ENCODE measurements at places on chromosomes 2 and 18. TPM values are rescaled to one million over a fixed set of nuclear protein-coding genes. Genes with fewer than 3 reads are reported as not detected.

GRCh38 chr2:225293638-225294037 lies 105.9 kb upstream of the NYAP2 start:
- no peaks in the 10 kb centered on the region for H3K4me1 ChIP-seq
- peaks cover 3% of the 10 kb centered on the region for H3K27me3 ChIP-seq
- no peak overlapping the region for H3K27ac ChIP-seq
- no peak for DNase-seq
- H3K36me3 ChIP-seq: no peaks in the 10 kb centered on the region
- H3K4me3 ChIP-seq: no peak overlapping the region

DNA sequence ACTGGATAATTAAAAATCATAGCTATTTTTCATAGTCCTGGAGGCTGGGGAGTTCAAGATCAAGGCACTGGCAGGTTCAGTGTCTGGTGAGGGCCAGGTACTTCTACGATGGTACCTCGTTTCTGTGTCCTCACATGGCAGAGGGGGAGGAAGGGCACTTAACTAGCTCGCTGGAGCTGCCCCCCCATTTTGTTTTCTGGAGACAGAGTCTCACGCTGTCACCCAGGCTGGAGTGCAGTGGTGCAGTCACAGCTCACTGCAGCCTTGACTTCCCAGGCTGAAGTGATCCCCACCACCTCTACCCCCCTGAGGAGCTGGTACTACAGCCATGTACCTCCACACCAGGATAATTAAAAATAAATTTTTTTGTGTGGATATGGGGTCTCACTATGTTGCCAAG lies 40.3 kb downstream of the ASB1 start:
- no peaks in the 10 kb centered on the region for H3K36me3 ChIP-seq
- peaks cover 13% of the 10 kb centered on the region for H3K27me3 ChIP-seq
- H3K4me3 ChIP-seq: no peak overlapping the region

Gene CAVIN2
- total RNA-seq: not detected

DNA sequence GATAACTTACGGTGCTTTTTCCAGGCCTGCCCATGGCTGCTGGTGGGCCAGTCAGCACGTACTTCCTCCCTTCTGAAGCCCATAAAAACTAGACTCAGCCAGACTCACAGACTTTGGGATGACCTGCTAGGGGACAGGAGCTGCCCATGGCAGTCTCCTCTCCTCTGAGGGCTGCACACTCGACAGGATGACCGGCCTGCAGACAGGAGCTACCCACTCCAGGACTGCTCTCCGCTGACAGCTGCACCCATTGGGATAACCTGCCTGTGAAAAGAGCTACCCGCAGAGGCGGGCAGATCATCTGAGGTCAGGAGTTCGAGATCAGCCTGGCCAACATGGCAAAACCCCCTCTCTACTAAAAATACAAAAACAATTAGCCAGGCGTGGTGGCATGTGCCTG lies 75.4 kb downstream of the EPB41L3 start:
- peaks cover 10% of the 10 kb centered on the region for H3K4me1 ChIP-seq
- H3K27me3 ChIP-seq: peaks cover 3% of the 10 kb centered on the region
- no peak for DNase-seq
- no peak overlapping the region for H3K4me3 ChIP-seq
- no peak overlapping the region for H3K27ac ChIP-seq
- H3K36me3 ChIP-seq: no peaks in the 10 kb centered on the region

- H3K4me1 ChIP-seq: peaks cover 40% of the 10 kb centered on the region
- H3K27me3 ChIP-seq: no peaks in the 10 kb centered on the region
- H3K4me3 ChIP-seq: no peak overlapping the region
These were observed 122.2 kb downstream of the TANC1 start for GRCh38 chr2:159090514-159091201.

DNA sequence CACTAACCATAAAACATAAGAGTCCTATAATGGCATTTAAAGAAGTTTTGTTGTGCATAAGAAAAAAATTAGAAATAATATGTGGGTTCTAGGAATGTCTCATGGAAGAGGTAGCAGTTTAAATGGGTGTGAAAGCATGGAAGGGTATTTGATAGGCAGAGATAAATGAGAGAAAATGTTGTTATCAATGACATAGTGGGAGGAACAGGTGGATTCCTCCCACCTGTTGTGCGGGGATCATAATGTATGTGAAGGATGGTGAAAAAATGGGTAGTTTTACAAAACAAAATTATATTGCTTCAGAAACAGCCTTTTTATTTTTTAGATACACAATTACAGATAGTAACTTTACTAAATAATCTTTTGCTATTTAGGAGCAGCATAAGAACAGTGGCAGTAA lies 41.7 kb downstream of the RIT2 start:
- no peaks in the 10 kb centered on the region for H3K27me3 ChIP-seq
- H3K36me3 ChIP-seq: no peaks in the 10 kb centered on the region
- no peak for DNase-seq
- H3K4me3 ChIP-seq: no peak overlapping the region

Gene BOLL
- 0.51 TPM for total RNA-seq

- peaks cover 3% of the 10 kb centered on the region for H3K27me3 ChIP-seq
- H3K27ac ChIP-seq: no peak overlapping the region
- H3K36me3 ChIP-seq: no peaks in the 10 kb centered on the region
- H3K4me3 ChIP-seq: no peak overlapping the region
These were observed 44.5 kb downstream of the COL3A1 start for GRCh38 chr2:189018631-189019030.

Gene LYPD6B
- not detected for total RNA-seq

Gene SCYGR8
- not detected for total RNA-seq

DNA sequence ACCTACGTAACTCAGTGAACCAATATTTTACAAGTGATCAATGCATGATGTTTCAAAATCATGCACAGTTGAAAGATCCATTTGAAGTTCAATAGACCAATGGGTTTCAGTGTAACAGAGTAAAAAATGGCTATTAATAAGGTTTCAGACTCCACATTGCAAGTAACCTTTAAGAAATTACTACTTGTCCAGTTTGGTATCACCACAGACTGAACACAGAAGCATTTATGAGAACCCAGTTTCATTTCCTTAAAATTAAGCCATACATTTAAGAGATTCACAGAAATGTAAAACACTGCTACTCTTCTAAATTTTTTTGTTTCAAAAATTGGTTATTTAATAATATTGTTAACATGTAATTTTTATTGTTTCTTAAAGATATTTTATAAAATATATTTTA lies 98.9 kb upstream of the CHRNA1 start:
- H3K27ac ChIP-seq: no peak overlapping the region
- no peaks in the 10 kb centered on the region for H3K4me1 ChIP-seq
- H3K36me3 ChIP-seq: no peaks in the 10 kb centered on the region
- no peak for DNase-seq

- H3K4me1 ChIP-seq: peaks cover 40% of the 10 kb centered on the region
- no peak overlapping the region for H3K27ac ChIP-seq
- peaks cover 7% of the 10 kb centered on the region for H3K36me3 ChIP-seq
- DNase-seq: no peak
These were observed 49.3 kb upstream of the STK17B start for GRCh38 chr2:196220671-196221070.

DNA sequence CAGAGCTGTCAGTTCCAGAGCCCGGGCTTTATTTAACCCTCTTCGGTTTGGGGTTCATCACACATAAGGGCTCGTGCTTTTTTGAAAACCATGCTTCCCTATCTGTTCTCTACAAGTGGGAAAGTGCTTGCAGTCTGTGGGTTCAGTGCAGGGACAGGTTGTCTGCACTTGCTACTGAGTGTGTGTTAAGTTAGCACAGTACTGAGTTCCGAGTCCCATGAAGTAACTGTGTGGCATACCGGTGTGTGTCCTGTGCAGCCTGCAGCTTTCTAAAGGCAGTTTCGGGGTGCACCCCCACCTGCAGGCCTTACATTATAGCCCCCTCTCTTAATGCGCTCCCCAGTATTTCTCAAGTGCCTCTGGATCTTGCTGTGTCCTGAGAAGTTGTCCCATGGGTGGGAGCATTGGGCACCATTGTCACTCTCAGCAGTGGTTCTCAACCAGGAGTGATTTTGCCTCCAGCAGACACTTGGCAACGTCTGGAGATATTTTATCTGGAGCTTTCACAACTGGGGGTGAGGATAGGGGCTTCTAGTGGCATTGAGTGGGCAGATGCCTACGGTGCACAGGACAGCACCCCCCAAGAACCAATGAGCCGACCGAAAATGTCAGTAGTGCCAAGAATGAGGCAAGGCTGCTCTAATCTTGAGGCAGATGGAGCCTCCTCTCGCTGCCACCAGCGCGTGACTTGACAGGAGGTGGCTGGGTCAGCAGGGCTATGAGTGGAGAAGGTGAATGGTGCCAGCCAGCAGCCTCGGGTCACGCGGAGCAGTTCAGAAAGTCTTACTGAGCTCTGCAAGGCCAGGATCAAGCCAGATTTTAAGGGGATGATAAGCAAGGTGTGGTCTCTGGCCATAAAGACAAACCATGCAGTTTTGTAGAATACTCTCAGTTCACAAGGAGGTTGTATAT lies 152.2 kb downstream of the SMAD7 start:
- peaks cover 4% of the 10 kb centered on the region for H3K36me3 ChIP-seq
- DNase-seq: no peak
- no peak overlapping the region for H3K4me3 ChIP-seq
- peak overlapping the region; percentile 35 for H3K27ac ChIP-seq
- H3K27me3 ChIP-seq: peaks cover 3% of the 10 kb centered on the region

Gene PROKR1
- not detected for total RNA-seq

DNA sequence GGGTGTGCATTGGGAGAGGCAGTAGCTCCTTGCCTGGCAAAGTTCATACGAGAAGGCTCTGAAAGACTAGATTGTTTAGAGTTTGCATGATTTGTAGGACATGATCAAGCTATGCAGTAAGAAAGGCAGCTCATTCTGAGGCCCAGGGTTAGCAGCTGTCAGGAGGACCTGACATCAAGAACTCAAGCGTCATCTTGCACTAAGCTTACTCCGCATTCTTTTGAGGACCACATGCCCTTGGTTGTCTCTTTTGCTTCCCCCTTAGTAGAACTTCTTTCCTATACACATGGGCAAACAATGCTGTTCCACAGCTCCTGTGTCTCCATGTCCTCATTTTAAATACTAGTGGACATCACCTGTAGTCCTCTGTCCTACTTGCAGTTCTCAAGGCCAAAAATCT lies 14.0 kb downstream of the ZNF532 start:
- DNase-seq: no peak
- no peak overlapping the region for H3K4me3 ChIP-seq
- H3K4me1 ChIP-seq: no peaks in the 10 kb centered on the region
- peaks cover 12% of the 10 kb centered on the region for H3K27me3 ChIP-seq

DNA sequence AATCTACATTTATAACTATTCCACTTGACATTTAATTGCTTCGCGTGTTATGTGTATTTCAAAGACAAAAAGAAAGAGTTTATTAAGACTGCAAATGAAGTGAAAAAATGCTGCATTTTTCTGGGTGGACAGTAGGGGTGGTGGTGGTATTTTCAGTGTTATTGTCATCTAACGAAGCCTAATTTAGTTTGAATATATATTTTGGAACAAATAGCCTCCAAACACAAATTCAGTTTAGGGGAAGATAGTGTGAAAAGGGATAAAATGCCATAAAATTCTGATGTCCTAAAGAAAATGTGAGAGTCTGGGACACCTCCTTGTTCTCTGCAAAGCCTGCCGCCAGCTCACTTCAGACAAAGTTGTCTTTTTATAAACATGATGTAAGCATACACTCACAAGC lies 425.1 kb downstream of the NRXN1 start:
- no peaks in the 10 kb centered on the region for H3K4me1 ChIP-seq
- no peak overlapping the region for H3K27ac ChIP-seq
- H3K27me3 ChIP-seq: no peaks in the 10 kb centered on the region
- DNase-seq: no peak
- no peaks in the 10 kb centered on the region for H3K36me3 ChIP-seq
- H3K4me3 ChIP-seq: no peak overlapping the region

Gene AQP12B
- total RNA-seq: not detected

Gene ZBTB7C
- total RNA-seq: 1.4 TPM

DNA sequence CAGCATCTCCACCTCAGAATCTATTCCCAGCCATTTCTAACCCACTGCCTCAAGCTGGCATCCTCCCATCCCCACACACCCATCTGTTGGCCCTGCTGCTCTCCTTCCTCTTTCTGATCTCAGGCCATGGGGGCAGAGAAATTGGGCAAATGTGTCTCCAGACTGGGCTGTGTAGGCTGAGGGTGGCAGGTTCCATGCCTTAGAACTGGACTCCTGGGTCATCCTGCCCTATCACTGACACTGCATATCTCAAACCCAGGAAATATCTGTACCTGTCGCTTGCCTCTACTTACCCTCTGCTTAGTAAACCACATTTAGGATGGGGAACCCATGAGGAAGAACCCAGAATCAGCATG lies 1.8 kb downstream of the WNT10A start:
- H3K27me3 ChIP-seq: peaks cover 74% of the 10 kb centered on the region
- no peak for DNase-seq
- peaks cover 11% of the 10 kb centered on the region for H3K4me1 ChIP-seq
- H3K36me3 ChIP-seq: no peaks in the 10 kb centered on the region
- no peak overlapping the region for H3K27ac ChIP-seq

GRCh38 chr2:86017901-86018896 lies 87.5 kb downstream of the POLR1A start:
- peaks cover 2% of the 10 kb centered on the region for H3K27me3 ChIP-seq
- no peak for DNase-seq
- H3K4me1 ChIP-seq: peaks cover 21% of the 10 kb centered on the region

Gene ASAP2
- total RNA-seq: 1.2 TPM

DNA sequence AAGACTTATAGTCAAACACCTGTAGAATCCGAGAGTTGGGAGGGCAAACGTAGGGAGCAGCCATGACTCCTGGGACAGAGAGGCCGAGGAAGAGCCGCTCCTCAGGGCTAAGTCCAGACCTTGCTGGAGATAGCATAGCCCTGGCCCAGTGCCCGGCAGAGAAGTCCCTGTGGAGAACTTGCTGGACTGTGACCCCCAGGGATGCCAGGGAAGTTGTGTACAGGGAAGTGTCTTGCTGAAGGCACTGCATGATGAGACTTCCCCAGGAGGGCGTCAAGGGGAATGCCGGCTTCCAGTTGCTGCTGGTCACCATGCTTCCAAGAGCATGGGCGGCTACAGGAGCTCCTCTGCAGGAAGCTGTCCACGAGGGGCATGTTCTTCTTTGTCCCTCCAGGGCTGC lies 8.6 kb upstream of the CNDP1 start:
- H3K36me3 ChIP-seq: peaks cover 12% of the 10 kb centered on the region
- no peak overlapping the region for H3K4me3 ChIP-seq
- no peak overlapping the region for H3K27ac ChIP-seq
- H3K4me1 ChIP-seq: no peaks in the 10 kb centered on the region

- DNase-seq: no peak
- H3K4me1 ChIP-seq: no peaks in the 10 kb centered on the region
- H3K27me3 ChIP-seq: no peaks in the 10 kb centered on the region
- no peak overlapping the region for H3K27ac ChIP-seq
- H3K36me3 ChIP-seq: no peaks in the 10 kb centered on the region
- H3K4me3 ChIP-seq: no peak overlapping the region
These were observed 19.4 kb upstream of the TMX3 start for GRCh38 chr18:68734308-68734707.

Gene UGT1A3
- total RNA-seq: not detected

Gene C2orf72
- total RNA-seq: 0.15 TPM

DNA sequence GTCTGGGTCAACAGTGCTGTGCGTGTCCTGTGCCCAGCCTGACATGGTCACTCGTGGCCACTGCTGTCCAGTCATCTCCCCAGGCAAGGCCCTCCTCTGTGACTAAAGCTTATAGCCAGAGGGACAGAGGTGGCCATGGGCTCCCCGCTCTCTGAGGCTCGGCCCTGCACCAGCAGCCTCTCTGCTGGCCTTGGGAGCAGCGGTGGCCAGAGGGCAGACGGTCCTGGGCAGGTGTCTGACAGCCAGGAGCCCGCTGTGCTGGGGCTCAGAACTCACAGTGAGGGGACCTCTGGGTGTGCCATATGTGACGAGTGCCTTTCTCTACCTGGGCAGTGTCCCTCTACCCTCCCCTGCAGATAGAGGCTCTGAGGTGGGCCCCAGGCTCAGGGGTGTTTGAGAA lies 98.7 kb downstream of the FAM210A start:
- H3K4me1 ChIP-seq: peaks cover 15% of the 10 kb centered on the region
- no peak for DNase-seq
- no peak overlapping the region for H3K27ac ChIP-seq

Gene LINC00305
- total RNA-seq: not detected
